ENCODE measurements at places on chromosomes 2 and 18.

GRCh38 chr2:47264143-47264542, 109.0 kb upstream of the STPG4 start:
- DNase-seq: no peak

GRCh38 chr2:88842656-88843460, 151.4 kb downstream of the RPIA start:
- no peak for DNase-seq

- no peak for DNase-seq
Measured at GRCh38 chr2:206084439-206084869, 1.5 kb downstream of the INO80D start.

GRCh38 chr2:238914648-238915015, 66.7 kb downstream of the TWIST2 start:
- DNase-seq: no peak

DNA sequence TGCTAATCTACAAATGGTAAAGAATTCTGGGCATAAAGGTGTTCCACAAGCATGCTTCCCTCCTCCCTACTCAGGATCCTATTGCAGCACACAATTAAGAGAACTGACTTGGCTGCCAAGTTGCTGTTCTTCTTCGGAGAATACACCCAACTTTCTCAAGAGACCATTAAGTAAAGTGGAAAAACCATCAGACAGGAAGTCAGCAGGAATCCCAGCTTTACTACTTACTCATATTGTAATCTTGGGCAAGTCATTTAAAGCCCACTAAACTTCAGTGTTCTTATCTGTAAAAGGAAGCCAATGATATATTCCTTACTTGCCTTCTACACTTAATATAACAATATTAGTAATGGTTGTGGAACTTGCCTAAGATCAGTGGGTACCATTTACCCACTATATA, 37.8 kb downstream of the PSTPIP2 start:
- no peak for DNase-seq

GRCh38 chr2:84811839-84812431, 68.9 kb downstream of the TRABD2A start:
- DNase-seq: no peak

- no peak for DNase-seq
Measured at GRCh38 chr18:13265008-13265910, 46.7 kb downstream of the LDLRAD4 start.

DNA sequence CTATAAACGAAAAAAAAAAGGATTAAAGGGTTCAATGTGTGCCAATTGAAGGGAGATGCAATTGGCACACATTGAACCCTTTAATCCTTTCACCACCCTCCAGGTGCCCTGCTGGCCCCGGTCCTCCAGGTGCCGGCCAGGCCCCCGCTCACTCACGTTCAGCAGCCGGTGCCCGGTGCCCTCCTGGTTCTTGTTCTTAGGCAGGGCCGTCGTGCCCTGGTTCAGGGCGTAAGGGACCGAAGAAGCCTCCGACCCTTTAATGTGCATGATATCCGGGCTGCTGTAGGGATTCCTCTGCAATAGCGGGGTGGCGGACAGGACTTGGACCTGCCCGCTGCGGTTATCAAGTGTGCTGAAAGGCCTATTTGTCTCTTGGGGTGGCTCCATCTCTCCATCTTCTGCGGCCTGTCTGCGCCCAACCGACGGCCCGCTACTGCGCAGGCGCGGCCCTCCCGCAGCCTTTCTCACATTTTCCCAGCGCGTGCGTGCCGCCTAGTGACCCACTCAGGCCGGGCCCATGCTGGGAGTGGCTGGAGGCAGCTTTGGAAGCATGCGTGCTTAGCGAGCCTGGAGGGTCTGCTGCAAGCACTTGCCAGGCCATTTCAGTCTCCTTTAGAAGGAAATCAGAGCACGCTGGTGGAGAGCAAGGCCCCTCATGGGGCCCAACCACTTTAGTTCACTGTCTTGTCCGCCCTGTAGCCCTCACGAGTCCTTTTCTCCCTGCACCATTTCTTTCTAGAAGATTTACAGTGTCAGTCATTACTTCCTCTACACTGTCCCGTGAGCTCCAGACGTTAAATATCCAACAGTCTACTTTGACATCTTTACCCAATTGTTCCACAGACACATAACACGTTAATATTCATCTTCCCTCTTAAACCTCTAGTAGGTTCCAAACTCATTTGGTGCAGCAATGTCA, 24.3 kb downstream of the TMEM237 start:
- no peak for DNase-seq

GRCh38 chr18:46163091-46163490, 58.9 kb downstream of the HAUS1 start:
- DNase-seq: no peak

Measured in T-helper 2 cell (primary cell).